ENCODE measurements at places on chromosomes 7 and 10.

DNA sequence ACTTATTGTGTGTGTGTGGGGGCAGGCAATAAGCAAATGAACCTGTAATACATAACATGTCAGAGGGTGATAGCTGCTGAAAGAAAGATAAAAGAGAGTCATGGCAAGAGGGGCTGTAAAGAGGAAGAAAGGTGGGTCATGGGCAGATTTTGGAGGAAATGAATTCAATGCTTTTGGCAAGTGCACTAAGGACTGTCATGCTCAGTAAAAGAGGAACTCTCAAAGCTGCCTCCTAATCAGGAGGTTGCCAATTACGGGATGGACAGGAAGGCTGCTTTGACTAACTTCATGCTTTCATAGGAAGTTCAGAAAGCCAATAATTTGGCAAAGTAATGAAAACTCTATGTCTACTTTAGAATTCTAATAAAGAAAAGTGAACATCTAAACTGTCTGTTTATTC is 401.2 kb downstream of the SH2D4B start:
- DNase-seq, result no peak

DNA sequence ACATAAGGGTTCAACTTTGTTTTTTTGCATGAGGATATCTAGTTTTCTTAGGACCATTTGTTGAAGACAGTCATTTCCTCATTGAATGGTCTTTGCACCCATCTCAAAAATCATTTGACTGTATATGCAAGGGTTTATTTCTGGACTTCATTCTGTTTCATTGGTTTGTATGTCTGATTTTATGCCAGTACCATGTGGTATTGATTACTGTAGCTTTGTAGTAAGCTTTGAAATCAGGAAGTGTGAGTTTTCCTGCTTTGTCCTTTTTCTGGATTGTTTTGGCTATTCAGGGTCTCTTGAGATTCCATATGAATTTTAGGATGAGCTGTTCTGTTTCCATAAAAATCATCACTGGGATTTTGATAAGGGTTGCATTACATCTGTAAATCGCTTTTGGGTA is 63.9 kb downstream of the SND1 start:
- no peak for DNase-seq

- DNase-seq, result no peak
Observed at GRCh38 chr10:77500754-77501151, 136.9 kb downstream of the KCNMA1 start.

GRCh38 chr7:101278461-101279292 is 33.8 kb upstream of the FIS1 start:
- no peak for DNase-seq

DNA sequence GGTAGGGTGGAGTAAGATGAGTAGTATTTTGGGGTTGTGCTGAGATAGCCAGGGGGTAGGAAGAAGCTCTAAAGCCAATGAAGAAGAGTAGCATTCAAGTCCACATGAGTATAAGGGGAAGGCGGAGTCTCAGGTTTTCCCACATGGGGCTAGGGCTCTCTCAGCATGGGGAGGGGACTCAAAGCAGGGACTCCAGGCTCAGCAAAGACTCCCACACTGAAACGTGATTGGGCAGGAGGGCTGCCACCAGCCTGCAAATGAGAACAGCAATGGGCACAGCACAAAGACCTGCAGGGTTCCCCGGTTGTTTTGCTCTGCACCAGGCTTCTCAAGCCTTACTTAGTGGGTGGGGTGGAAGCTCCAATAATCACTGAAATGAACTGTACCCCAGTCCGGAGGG is 1.5 kb upstream of the NRAP start:
- DNase-seq, result no peak

- DNase-seq, result peak; percentile 18
Observed at GRCh38 chr7:70647801-70648498, 484.0 kb upstream of the GALNT17 start.

DNA sequence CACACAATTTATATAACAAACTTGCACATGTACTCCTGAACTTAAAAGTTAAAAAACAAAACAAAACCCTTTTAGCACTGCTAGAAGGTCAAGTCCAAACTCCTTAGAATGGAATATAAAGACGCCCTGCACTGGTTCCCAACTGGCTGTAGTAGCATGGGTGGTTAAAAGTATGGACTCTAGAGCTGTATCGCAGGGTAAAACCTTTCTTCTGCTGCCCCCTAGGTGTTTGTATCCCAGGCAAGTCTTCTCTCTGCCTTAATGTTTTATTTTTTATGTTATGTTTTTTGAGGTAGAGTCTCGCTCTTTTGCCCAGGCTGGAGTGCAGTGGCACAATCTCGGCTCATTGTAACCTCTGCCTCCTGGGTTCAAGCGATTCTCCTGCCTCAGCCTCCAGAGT is 35.2 kb downstream of the LSMEM1 start:
- no peak for DNase-seq

DNA sequence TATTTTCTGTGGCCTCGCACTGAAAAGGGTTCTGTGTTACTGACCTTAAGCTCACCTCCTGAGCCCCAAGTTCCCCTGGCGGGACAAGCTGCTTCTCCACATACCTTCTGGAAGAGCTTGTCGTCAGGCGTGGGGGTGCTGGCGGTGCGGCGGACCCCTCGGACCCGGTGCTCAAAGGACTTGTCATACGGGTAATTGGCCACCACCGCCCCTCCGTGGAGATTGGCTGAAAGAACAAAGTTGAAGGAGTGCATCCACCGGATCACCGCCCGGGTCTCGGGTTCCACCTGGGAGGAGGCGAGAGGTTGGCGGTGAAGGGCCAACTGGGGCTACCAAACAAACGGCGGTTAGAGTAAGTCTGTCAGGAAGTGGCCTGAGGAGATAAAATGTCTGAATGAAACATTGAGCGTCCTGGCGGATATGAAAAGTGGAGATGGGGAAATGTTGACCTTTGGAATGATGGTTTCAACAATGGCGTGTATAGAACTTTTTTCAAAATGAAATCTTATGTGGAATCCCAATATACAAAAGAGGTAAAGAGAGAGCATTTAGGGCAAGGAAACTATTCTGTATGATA is 16.5 kb downstream of the CPN1 start:
- no peak for DNase-seq

GRCh38 chr7:158063850-158064610 is 523.6 kb downstream of the PTPRN2 start:
- DNase-seq, result no peak

DNA sequence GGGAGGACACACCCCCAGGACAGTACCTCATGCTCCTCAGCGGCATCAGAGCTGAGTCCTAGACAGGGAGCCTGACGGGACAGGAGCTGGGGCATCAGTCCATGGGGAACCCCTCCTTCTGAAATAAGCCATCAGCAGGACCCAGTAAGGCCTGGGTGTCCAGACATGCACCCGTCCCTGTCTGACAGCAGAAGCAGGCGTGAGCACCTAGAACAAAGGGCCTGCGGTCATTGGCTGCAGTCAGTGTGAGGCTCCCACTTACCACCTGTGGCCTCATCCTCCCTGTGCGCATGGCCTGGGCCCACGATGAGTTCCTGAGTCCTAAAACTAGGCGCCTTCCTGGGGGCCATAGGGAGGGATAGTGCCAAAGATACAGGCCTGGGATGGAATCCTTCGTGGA is 484.7 kb downstream of the PTPRN2 start:
- DNase-seq, result no peak

DNA sequence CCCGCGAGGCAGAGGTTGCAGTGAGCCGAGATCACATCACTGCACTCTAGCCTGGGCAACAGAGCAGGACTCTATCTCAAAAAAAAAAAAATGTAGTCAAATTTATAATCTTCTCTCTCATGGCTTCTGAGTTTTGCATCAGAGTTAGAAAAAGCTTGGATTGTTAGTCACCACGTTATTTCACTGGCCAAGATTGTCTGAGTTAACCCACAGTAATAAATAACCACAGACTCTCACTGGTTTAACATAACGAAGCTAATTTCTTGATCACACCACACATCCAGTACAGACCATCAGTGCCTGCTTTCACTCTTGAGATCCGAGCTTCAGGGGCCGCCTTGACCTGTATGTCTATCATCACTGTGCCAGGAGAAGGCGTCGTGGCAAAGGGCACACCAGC is 116.8 kb upstream of the JCAD start:
- no peak for DNase-seq

- no peak for DNase-seq
Observed at GRCh38 chr10:88802523-88803285, at the start of gene LIPM. TSS of gene LIPM (plus strand) at chr10:88802730. CDS start at chr10:88802897, 167 bp downstream.

GRCh38 chr7:44305564-44306507 is 19.6 kb downstream of the CAMK2B start:
- DNase-seq, result no peak

GRCh38 chr10:17790651-17791050 is 18.5 kb upstream of the MRC1 start:
- DNase-seq, result no peak

DNA sequence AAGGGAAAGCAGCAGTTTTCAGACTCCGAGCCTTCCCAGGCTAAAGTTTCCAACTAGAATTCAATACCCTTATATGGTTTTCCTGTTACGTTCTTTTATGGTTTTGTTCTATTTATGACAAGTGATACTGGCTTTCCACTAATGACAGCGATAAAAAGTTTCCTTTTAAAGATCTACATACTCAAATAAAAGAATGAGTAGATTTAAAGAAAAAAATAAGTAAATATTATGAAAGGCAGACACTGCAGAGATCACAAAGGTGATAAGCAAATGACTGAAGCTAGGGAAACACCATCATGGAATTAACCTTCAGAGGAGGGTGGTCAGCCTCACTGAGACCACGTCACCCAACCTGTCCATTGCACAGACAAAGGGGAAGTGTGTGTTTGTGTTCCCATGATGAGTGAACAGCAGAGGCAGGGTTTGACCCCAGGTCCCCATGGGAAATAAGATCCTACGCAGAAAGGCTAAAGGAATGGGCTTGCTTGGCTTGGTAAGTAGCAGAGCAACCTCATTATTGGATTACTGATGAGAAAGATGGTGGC is 4.0 kb downstream of the VSIR start:
- no peak for DNase-seq

- DNase-seq, result no peak
Observed at GRCh38 chr10:98924526-98924925, 311.1 kb downstream of the HPSE2 start.
